CD4-positive, alpha-beta T cell (primary cell): ENCODE measurements at places on chromosomes 6 and 20. TPM values are rescaled to one million over a fixed set of nuclear protein-coding genes. Genes with fewer than 3 reads are reported as not detected.

Gene CCN5
- total RNA-seq, result not detected

Gene NT5E
- 3.3 TPM for total RNA-seq

Gene SLC25A27
- 1.2 TPM for total RNA-seq

Gene MRPS18A
- total RNA-seq, result 26.1 TPM

Gene LYRM4
- total RNA-seq, result 24.8 TPM

Gene GRIK2
- not detected for total RNA-seq

Gene HLA-F
- 560 TPM for total RNA-seq

Gene PDYN
- not detected for total RNA-seq

Gene GFRA4
- total RNA-seq, result not detected

Gene PHF20
- 119 TPM for total RNA-seq

Gene EYA2
- total RNA-seq, result not detected

Gene ALDH5A1
- 5.0 TPM for total RNA-seq

Gene ETV7
- total RNA-seq, result 0.33 TPM

Gene CYP24A1
- 0.56 TPM for total RNA-seq

Gene GABRR2
- total RNA-seq, result 0.49 TPM

Gene TINAG
- total RNA-seq, result not detected

Gene SYNCRIP
- total RNA-seq, result 53.2 TPM

Gene TBX18
- total RNA-seq, result not detected

Gene OSER1
- 172 TPM for total RNA-seq

Gene MUC22
- not detected for total RNA-seq

Gene RBL1
- 39.1 TPM for total RNA-seq

Gene RBM24
- 0.33 TPM for total RNA-seq

Gene PPP1R3G
- not detected for total RNA-seq

Gene SPEF1
- total RNA-seq, result not detected

Gene HEY2
- total RNA-seq, result 0.30 TPM

Gene ZNF217
- total RNA-seq, result 87.4 TPM

Gene ZNF165
- total RNA-seq, result 5.5 TPM

Gene IBTK
- total RNA-seq, result 11.0 TPM
